ENCODE measurements at places on chromosomes 1 and 21.

DNA sequence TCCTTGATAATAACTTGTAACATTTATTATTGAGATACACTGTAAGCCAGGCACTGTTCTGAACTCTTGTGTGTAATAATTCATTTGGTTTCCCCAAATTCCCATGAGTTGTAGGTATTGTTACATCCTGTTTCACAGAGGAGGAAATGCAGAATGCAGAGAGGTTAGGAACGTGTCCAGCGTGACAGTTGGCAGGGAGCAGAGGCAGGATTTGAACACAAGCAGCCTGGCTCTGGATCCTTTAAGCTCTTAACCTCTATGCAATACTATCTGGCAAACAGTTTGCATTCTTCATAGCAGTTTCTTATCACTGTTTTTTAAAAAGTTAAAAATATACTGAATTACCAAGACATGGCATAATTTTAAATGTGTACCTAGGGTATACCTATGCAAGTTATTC lies 30.5 kb downstream of the EEIG2 start:
- DNase-seq: no peak

DNA sequence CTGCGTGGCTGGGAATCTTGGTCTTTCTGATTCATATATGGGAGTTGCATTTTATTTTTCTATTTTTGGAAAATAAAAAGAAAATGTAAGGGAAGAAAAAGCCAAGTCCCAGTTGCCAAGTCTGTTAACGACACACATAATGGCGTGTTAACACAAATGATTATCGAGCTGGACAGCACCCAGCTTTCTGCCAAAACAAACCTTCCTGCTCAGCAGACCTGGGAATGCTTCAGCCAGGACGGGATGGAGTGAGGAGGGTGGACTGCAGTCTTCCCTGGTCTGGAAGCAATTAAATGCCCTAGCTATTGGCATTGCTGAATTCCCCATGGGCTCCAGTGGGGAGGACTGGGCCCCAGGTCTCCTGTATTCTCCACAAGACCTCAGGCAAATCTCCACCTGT lies 184.2 kb upstream of the USP24 start:
- DNase-seq: no peak

DNA sequence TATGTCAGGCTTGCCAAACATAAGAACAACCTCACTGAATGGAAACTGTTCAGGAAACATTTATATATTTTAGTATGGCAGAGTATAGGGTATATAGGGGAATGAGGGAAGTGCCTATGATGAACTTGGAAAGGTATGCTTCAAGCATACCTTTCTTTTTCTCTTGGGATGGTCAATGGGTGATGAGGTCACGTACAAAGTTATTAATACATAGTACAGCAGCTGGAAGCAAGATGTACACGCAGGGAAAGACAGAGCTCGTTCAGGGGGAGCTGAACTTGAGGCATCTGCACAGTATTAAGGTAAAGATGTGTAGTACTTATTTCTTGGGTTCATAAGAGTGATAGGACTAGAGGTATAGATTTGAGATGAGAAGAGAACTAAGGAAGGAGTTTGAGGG lies 61.5 kb downstream of the ABCD3 start:
- no peak for DNase-seq

- no peak for DNase-seq
Observed at GRCh38 chr1:43506233-43506632, 24.4 kb upstream of the PTPRF start.

GRCh38 chr1:14693949-14694348 lies 95.5 kb downstream of the KAZN start:
- no peak for DNase-seq

DNA sequence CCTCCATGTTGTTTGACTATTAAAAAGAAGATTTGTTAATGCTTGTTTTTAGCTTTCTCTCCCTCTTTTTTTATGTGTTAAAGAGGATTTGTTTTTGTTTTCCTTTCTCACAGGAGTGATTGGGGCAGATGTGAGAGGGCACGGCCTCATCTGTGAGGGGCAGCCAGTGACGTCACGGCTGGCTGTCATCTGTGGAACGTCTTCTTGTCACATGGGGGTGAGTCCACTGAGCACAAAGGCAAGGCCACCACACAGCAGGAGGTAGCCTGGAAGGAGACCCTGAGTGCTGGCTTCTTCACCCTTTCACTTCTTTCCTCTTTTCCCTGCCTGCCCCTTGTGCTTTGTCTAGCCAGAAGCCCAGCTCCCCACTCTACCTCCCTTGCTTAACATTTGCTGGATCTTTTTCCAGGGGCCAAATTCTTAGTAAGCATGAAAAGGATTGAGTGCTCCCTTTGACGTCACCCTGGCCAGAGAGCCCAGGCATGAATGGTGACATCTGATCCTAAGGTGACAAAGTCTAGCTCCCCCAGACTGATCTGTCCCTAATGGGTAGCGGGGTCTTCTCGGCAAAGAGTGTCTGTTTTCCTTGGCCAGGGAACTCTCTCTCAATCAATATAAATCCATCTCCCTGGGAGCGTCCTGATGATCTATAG lies 257.2 kb downstream of the FGGY start:
- no peak for DNase-seq

DNA sequence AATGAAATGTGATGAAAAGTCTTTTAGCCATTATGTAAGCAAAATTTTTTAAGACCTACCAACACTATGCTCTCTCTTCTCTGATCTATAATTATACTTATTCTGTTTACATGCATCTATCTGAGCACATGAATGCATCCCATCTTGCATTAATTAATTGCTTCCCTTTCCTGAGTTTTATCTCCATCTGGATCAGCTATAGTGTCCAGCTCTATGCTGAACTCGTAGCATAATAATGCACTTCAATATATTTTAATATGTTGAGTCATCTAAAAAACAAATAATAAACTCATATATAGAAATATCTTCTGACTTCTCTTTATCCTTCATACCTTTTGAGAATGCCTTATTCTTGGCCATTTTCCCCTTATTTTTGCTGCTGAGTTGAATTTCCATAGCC lies 1097.8 kb downstream of the TTLL7 start:
- DNase-seq: no peak

DNA sequence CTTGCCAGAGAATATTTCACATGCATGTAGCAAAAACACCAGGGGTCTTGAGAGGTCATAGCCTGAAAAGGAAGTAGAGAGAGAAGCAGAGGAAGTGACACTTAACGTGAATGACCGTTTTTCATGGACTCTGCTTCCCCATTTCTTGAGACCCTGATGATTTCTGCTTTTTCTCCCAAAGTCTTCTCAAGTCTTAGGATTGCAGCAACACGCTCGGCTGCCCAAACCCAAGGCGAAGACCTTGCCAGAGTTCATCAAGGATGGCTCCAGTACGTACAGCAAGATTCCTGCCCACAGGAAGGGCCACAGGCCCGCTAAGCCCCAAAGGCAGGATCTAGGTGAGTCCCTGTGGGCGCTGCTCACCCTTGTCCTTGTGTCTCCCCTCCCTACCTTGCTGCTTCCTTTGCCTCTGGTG lies 12.8 kb downstream of the THEMIS2 start:
- DNase-seq: no peak

GRCh38 chr1:21663248-21663950 lies 5.8 kb downstream of the RAP1GAP start:
- peak; percentile 48 for DNase-seq

DNA sequence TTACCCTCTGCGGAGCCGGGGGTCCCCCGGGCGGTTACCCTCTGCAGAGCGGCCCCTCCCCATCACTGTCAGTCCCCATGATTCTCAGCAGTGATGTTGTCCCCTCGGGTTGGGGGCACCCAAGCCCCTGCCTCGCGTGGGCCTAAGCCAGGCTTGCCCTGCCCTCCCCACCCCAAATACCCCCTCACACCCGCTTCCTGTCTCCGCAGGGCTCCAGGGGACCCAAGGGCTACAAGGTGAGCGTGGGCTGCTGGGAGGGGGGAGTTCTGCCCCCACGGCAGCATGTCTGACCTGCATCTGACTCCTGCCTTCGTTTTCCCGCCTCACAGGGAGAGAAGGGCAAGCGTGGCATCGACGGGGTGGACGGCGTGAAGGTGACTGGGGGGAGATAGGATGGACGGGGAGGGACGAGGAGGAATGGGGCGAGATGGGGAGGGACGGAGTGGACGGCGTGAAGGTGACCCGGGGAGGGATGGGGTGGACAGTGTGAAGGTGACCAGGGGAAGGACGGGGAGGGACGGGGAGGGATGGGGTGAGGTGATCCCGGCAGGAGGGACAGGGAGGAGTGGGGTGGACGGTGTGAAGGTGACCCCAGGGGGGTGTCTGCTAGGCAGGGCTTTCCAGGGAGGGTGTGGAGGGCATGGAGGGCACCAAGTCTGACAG lies 8.6 kb downstream of the COL6A1 start:
- DNase-seq: no peak
